ENCODE measurements at places on chromosomes 7 and 10.

DNA sequence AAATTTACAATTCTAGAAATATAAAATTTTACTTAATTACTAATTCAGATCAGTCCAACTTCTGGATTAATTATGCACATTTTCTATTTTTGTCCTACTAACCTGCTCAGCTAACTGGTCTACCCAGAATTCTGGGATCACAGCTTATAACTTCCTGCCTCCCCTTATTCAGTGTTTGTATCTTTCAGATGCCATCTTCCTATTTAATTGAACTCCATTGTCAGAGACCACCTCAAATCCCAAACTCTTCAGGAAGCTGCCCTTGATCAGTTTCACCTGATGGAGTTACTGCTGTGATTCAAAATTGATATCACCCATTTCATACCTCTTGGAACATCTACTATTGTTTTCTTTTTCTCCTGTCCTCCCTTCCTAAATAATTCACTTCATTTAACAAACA, 259.2 kb downstream of the WDR11 start:
- no peak for DNase-seq

GRCh38 chr10:118349235-118349634, 7.1 kb upstream of the FAM204A start:
- no peak for DNase-seq

GRCh38 chr7:66894463-66895080, 26.5 kb upstream of the TMEM248 start:
- DNase-seq, result no peak

- no peak for DNase-seq
These were observed 73.2 kb downstream of the POT1 start for GRCh38 chr7:124856299-124856888.

DNA sequence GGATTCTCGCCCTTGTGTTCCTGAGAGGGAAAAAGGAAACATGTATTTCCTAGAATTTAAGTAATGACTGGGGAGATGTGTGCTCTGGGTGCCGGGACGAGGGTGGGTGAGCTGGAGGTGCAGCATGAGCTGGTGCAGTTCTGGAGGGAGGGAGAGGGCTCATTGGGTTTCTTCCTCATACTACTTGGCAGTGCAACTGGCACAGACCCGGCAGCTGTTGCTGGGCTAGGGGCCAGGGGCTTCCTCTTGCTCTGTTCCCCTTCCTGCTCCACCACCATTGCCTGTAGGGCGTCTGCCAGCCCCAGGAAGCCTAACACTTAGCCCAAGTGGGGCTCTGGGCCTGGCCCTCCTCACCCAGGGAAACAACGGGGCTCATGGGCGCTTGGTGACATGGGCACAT, 5.9 kb downstream of the RET start:
- DNase-seq, result no peak

GRCh38 chr7:43784030-43784584, 25.6 kb downstream of the BLVRA start:
- DNase-seq, result no peak

- DNase-seq, result no peak
These were observed 298.8 kb upstream of the C7orf33 start for GRCh38 chr7:148291799-148292198.

All from stimulated activated CD8-positive, alpha-beta memory T cell treated with anti-CD3 and anti-CD28 coated beads, Interleukin-7, amount 100 ng/mL, for 24 hours (primary cell).